ENCODE measurements at places on chromosomes 11 and 22. TPM values are rescaled to one million over a fixed set of nuclear protein-coding genes. Genes with fewer than 3 reads are reported as not detected.

The OVOL1 gene
- 5.1 TPM for total RNA-seq

The SPA17 gene
- total RNA-seq = 2.9 TPM

The ARFIP2 gene
- 121 TPM for total RNA-seq

The MMP7 gene
- 1,213 TPM for total RNA-seq

The YPEL1 gene
- total RNA-seq = 8.5 TPM

The OR8A1 gene
- not detected for total RNA-seq

The C22orf31 gene
- total RNA-seq = not detected

GRCh38 chr22:16949561-16949960, 58.5 kb downstream of the GAB4 start:
- H3K4me1 ChIP-seq = no peaks in the 10 kb centered on the region
- H3K27ac ChIP-seq = no peak overlapping the region

DNA sequence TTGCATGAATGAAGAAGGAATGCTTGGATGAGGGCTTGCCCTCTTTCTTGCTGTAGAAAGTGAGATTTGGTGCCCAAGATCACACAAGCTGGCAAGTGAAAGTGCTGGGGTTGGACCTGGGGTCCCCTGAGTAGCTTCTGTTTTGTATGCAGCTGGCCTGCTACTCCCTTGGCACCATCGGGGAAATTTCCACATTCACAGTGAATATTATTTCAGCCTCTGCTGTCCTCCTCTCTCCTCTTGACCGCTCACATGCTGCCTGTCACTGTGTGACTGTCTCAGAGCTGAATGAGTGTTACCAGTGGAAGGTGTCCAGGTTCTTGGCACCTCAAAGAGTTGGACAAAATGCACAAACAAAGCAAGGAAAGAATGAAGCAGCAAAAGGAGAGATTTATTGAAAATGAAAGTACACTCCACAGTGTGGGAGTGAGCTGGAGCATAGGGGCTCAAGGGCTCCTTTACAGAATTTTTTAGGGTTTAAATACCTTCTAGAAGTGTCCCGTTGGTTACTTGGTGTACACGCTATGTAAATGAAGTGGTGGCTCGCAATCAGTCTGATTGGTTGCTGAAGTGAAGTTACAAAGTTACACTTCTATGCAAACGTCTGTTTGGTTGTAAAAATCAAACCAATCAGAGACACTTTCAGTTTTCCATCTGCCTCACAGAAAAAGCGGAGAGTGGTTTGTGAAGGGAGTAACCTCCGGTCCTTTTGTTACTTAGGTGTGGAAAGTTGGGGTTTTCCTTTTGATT, 87.4 kb downstream of the DEPDC5 start:
- H3K27ac ChIP-seq = no peak overlapping the region
- no peaks in the 10 kb centered on the region for H3K4me1 ChIP-seq

- no peaks in the 10 kb centered on the region for H3K36me3 ChIP-seq
- H3K27me3 ChIP-seq = no peaks in the 10 kb centered on the region
- no peak overlapping the region for H3K4me3 ChIP-seq
- no peak for DNase-seq
- H3K27ac ChIP-seq = no peak overlapping the region
- H3K4me1 ChIP-seq = no peaks in the 10 kb centered on the region
These were observed 310.8 kb upstream of the SORL1-AS1 start for GRCh38 chr11:121763526-121763925.

DNA sequence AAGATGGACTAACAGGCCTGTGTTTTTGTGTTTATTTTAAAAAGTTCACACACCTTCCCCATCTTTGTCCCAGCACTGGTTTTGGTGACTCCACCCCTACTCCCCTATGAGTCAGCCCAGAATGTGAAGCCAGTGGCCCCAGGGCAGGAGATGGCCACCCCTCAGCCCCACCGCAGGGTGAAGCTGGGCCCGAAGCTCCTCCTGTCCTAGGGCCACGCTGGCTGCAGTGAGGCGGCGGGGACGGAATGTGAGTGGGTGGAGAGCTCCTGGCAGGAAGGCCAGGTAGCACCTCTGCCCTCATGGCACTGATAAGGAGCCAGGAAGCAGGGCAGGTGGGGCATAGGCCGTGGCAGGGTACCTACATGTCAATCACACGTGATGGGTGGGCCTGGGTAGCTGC, 39.9 kb downstream of the SGSM3 start:
- H3K27me3 ChIP-seq = no peaks in the 10 kb centered on the region
- H3K27ac ChIP-seq = peak overlapping the region; percentile 59
- H3K4me3 ChIP-seq = no peak overlapping the region
- H3K36me3 ChIP-seq = peaks cover 9% of the 10 kb centered on the region
- peak; percentile 49 for DNase-seq

DNA sequence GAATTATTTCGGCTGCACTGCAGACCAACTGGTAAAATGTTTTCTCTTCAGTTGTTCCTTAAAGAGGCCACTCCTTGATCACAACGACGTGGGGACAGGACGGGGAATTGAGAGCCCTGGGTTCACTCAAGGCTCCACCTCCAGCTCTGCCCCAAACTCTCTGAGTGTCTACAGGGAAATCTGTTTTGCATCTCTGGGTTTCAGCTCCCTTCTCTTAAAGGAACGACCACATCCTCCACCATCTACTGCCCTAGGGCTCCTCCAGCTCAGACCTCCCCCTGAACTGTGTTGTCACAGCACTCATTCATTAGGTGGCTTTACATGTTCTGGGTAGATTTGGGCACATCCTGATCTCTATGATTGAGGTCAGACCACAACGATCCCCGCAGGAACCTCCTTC, 5.1 kb upstream of the PPFIA1 start:
- DNase-seq = no peak
- no peaks in the 10 kb centered on the region for H3K4me1 ChIP-seq
- H3K36me3 ChIP-seq = no peaks in the 10 kb centered on the region
- no peaks in the 10 kb centered on the region for H3K27me3 ChIP-seq

- H3K27me3 ChIP-seq = no peaks in the 10 kb centered on the region
- DNase-seq = no peak
- no peak overlapping the region for H3K4me3 ChIP-seq
- no peak overlapping the region for H3K27ac ChIP-seq
- H3K36me3 ChIP-seq = no peaks in the 10 kb centered on the region
These were observed 194.3 kb upstream of the ANO3 start for GRCh38 chr11:26137651-26138050.

GRCh38 chr22:29860006-29860766, 22.1 kb upstream of the ASCC2 start:
- no peak overlapping the region for H3K27ac ChIP-seq

GRCh38 chr11:71443736-71444445, 4.3 kb downstream of the DHCR7 start:
- H3K27ac ChIP-seq = no peak overlapping the region
- no peaks in the 10 kb centered on the region for H3K36me3 ChIP-seq
- no peaks in the 10 kb centered on the region for H3K27me3 ChIP-seq
- no peak overlapping the region for H3K4me3 ChIP-seq

DNA sequence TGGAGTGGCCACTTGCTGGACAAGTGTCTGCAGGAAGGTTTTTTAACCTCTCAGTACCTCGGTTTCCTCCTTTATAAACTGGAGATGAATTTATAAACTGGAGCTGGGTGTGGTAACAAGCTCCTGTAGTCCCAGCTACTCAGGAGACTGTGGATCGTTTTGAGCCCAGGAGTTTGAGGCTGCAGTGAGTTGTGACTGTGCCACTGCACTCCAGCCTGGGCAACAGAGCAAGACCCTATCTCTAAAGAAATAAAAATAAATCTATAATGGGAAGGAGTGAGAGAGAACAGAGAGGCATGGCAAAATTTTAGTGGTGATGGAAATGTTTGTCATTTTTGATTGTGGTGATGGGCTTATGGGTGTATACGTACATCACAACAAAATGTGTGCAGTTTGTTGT, 1.4 kb upstream of the PDGFB start:
- no peak overlapping the region for H3K27ac ChIP-seq
- DNase-seq = no peak
- H3K27me3 ChIP-seq = no peaks in the 10 kb centered on the region
- H3K4me3 ChIP-seq = no peak overlapping the region
- H3K4me1 ChIP-seq = peaks cover 2% of the 10 kb centered on the region
- no peaks in the 10 kb centered on the region for H3K36me3 ChIP-seq

Data from breast epithelium (tissue), 4 donors.